Peyer's patch (tissue), 4 donors: ENCODE measurements at places on chromosomes 1 and 21. TPM values are rescaled to one million over a fixed set of nuclear protein-coding genes. Genes with fewer than 3 reads are reported as not detected.

Gene ZBTB7B
- 299 TPM for total RNA-seq

Gene KCNK1
- 17.2 TPM for total RNA-seq

Gene KCND3
- total RNA-seq = 0.85 TPM

GRCh38 chr1:173082913-173083312 lies 32.2 kb upstream of the TNFSF18 start:
- H3K4me3 ChIP-seq = no peak overlapping the region
- no peak overlapping the region for H3K27ac ChIP-seq
- H3K4me1 ChIP-seq = no peaks in the 10 kb centered on the region
- DNase-seq = no peak
- no peaks in the 10 kb centered on the region for H3K27me3 ChIP-seq

DNA sequence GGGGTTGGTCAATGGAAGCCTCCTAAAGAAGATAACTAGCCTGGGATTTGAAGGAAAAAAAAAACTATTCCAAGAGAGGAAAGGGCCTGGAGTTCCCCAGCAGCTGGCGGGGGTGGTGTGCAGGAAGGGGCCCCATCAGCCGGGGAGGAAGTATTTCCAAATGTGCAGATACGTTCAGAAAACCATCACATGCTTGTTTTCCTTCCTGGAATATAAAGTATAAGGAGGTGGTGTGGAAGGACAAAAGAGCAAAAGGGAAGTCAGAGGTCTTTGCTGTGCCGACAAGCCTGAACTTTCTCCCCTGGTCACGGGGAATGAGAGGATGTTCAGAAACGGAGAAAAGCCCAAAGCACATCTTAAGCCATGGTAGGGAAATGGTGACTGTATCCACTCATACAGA lies 72.0 kb upstream of the BACE2 start:
- no peak for DNase-seq
- no peaks in the 10 kb centered on the region for H3K36me3 ChIP-seq
- H3K4me1 ChIP-seq = no peaks in the 10 kb centered on the region
- H3K27ac ChIP-seq = no peak overlapping the region
- H3K27me3 ChIP-seq = no peaks in the 10 kb centered on the region

GRCh38 chr1:245858722-245859492 lies 648.2 kb downstream of the SMYD3 start:
- no peak overlapping the region for H3K27ac ChIP-seq
- no peaks in the 10 kb centered on the region for H3K27me3 ChIP-seq
- H3K36me3 ChIP-seq = no peaks in the 10 kb centered on the region

Gene PGLYRP3
- not detected for total RNA-seq

Gene UMODL1
- total RNA-seq = 0.83 TPM

Gene BTG2
- 45.2 TPM for total RNA-seq

Gene PRDM15
- total RNA-seq = 15.5 TPM

Gene TADA1
- 9.9 TPM for total RNA-seq

- no peak overlapping the region for H3K27ac ChIP-seq
- DNase-seq = no peak
- H3K36me3 ChIP-seq = no peaks in the 10 kb centered on the region
- H3K4me3 ChIP-seq = no peak overlapping the region
- H3K4me1 ChIP-seq = no peaks in the 10 kb centered on the region
Measured at GRCh38 chr1:162009501-162010174, 14.0 kb downstream of the OLFML2B start.

DNA sequence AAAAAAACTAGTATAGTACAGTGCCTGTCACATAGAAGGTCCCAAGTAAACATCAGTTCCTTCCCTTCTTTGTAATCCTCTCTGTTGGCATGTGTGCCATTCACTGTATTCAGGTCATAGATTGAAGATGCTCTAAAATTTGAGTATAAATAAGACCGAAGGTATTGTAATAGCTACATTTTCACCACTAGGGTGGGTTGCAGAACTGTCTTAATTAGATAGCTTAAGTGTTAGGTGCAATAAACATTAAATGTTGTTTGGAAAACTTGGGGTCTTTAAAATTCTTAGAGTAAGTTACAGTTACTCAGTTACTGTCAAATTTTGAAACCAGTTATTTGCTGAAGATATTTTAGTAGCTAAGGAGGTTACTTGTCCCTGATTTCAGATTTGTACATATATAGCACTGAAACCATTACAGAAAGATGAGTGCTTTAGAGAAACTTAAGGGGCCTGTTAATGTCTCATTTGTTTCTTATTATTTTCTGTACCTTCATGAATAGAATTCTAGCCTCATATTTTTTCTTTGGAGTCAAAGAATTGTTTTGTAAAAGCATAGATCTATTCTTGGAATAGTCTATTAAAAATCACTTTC lies 24.3 kb downstream of the PER3 start:
- H3K36me3 ChIP-seq = peaks cover 81% of the 10 kb centered on the region
- no peak overlapping the region for H3K4me3 ChIP-seq
- no peak overlapping the region for H3K27ac ChIP-seq
- H3K27me3 ChIP-seq = no peaks in the 10 kb centered on the region
- DNase-seq = no peak

DNA sequence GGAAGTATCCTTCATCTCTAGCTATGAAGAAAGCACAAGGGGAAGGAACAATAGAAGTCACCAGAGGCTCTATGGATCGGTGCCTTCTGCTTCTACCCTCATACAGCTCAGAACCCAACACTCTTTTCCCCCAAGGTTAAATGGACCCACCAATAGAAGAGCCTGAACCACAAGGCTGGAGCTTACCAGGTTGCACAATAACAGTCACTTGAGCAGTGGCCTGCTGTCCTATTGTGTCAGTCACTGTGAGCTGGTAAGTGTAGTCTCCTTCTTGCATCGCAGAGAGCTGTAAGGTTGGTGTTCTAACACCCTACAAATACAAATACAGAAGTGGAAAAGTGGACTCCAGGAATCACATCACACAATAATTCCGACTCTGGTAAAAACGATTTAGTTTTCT lies 103.0 kb downstream of the KIAA0319L start:
- H3K27me3 ChIP-seq = no peaks in the 10 kb centered on the region
- no peak overlapping the region for H3K27ac ChIP-seq
- no peak overlapping the region for H3K4me3 ChIP-seq
- no peak for DNase-seq
- peaks cover 42% of the 10 kb centered on the region for H3K36me3 ChIP-seq

DNA sequence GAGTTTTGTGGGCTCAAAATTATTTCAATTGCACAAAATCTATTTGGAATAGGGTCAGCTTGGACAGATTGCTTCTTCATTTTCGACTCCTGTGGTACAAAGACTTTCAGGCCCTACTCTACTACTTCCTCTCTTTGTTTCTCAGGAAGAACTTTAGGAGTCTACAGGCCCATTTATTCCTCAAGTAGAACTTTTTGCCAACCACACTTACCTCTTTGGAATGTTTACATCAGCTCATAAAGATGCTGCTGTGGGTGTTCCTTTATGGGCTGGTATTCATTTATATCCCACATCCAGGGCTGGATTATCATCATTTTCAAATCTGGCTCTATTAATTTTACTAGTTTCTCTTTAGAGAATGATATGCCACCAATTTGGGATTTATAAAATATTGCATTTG lies 46.3 kb upstream of the TNFSF18 start:
- no peaks in the 10 kb centered on the region for H3K36me3 ChIP-seq
- H3K27me3 ChIP-seq = no peaks in the 10 kb centered on the region
- H3K4me3 ChIP-seq = no peak overlapping the region

- H3K27me3 ChIP-seq = no peaks in the 10 kb centered on the region
- DNase-seq = peak; percentile 91
- no peaks in the 10 kb centered on the region for H3K36me3 ChIP-seq
- no peak overlapping the region for H3K27ac ChIP-seq
Measured at GRCh38 chr21:43646550-43647260, 12.6 kb downstream of the HSF2BP start.

GRCh38 chr1:18481921-18482701 lies 1.4 kb downstream of the KLHDC7A start:
- no peak overlapping the region for H3K4me3 ChIP-seq
- H3K4me1 ChIP-seq = no peaks in the 10 kb centered on the region
- H3K36me3 ChIP-seq = no peaks in the 10 kb centered on the region
- H3K27ac ChIP-seq = no peak overlapping the region

GRCh38 chr1:20164694-20165202 lies 21.1 kb upstream of the UBXN10 start:
- H3K36me3 ChIP-seq = no peaks in the 10 kb centered on the region
- no peaks in the 10 kb centered on the region for H3K4me1 ChIP-seq
- H3K27me3 ChIP-seq = no peaks in the 10 kb centered on the region
- no peak overlapping the region for H3K4me3 ChIP-seq

- DNase-seq = no peak
- H3K4me3 ChIP-seq = no peak overlapping the region
- H3K36me3 ChIP-seq = no peaks in the 10 kb centered on the region
- peak overlapping the region; percentile 86 for H3K27ac ChIP-seq
- H3K4me1 ChIP-seq = peaks cover 51% of the 10 kb centered on the region
Measured at GRCh38 chr1:21335750-21336224, 45.5 kb upstream of the ECE1 start.

Gene CNR2
- total RNA-seq = not detected

Gene VWA5B1
- total RNA-seq = not detected

DNA sequence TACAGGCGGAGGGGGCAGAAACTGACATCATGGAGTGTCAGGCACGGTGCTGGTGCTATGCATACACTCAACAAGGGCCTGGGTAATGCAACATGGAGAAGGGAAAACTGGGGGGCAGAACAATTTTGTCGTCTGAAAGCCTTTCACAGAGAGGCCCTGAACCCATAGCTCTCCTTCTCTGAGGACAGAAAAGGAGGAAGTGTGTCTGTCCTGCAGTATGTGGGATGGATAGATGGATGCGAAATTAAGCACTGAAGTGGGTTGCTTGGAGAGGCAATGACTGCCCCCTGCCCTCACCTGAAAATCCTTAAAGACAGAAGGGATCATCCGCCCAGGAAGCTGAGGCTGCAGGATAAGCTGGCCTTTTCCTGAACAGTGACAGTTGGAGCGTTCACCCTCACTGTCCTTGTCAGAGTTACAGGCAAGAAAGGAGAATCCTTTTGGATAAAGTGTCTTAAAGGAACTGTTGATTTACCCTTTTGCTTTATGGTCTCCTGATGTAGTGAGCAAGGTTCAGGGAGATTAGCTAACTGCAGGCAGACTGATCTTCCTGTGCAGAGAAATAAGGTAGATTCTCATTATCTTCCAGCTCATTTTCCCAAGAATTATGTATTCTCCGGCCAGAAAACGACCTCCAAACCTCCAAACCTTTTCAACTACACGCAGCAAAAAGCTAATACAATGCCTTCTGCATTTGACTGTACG lies 1.6 kb upstream of the FAM20B start:
- peak overlapping the region; percentile 73 for H3K4me3 ChIP-seq
- no peaks in the 10 kb centered on the region for H3K4me1 ChIP-seq
- H3K27ac ChIP-seq = no peak overlapping the region
- H3K36me3 ChIP-seq = no peaks in the 10 kb centered on the region

Gene PGM1
- total RNA-seq = 87.0 TPM

GRCh38 chr1:163820226-163820625 lies 498.5 kb downstream of the NUF2 start:
- H3K36me3 ChIP-seq = no peaks in the 10 kb centered on the region
- H3K4me3 ChIP-seq = no peak overlapping the region
- no peak for DNase-seq
- no peaks in the 10 kb centered on the region for H3K27me3 ChIP-seq
- no peak overlapping the region for H3K27ac ChIP-seq

Gene GFI1
- 15.5 TPM for total RNA-seq

DNA sequence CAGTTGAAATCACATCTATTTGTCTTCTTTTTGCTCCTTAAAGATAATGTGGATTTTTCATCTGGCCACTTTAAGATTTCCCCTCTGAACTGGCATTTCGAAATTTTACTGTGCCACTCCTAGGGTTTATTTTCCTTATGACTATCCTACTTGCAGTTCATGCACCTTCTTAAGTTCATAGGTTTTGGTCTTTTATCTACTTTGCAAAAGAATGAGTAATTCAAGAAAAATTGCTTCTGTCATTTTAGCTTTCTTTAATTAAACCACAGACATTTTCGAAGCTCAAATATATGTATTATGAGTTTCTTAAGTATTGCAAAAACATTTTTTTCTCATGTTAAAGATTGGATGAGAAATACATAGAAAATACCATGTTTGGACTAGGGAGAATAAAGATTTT lies 1244.8 kb upstream of the TMPRSS15 start:
- no peaks in the 10 kb centered on the region for H3K36me3 ChIP-seq
- DNase-seq = no peak
- H3K4me1 ChIP-seq = no peaks in the 10 kb centered on the region

- H3K27me3 ChIP-seq = no peaks in the 10 kb centered on the region
- H3K4me1 ChIP-seq = no peaks in the 10 kb centered on the region
Measured at GRCh38 chr1:236484310-236484971, 39.3 kb upstream of the LGALS8 start.

Gene ADAM30
- not detected for total RNA-seq

Gene INSRR
- total RNA-seq = not detected

Gene PTPRU
- total RNA-seq = 3.1 TPM

- no peak for DNase-seq
- no peak overlapping the region for H3K27ac ChIP-seq
- no peak overlapping the region for H3K4me3 ChIP-seq
- H3K27me3 ChIP-seq = no peaks in the 10 kb centered on the region
- no peaks in the 10 kb centered on the region for H3K4me1 ChIP-seq
Measured at GRCh38 chr1:233446935-233447334, 119.4 kb downstream of the MAP3K21 start.

- no peak within 1 kb of the TSS for H3K27ac ChIP-seq
- DNase-seq = peak; percentile 45
- no peaks in the 10 kb centered on the region for H3K36me3 ChIP-seq
- H3K4me3 ChIP-seq = peak within 1 kb of the TSS; percentile 34
- H3K27me3 ChIP-seq = no peaks in the 10 kb centered on the region
Measured at GRCh38 chr1:51990478-51990965, at the start of gene RAB3B. Gene RAB3B (minus strand): TSS chr1:51990700. CDS start chr1:51977117, 13,583 bp downstream.

DNA sequence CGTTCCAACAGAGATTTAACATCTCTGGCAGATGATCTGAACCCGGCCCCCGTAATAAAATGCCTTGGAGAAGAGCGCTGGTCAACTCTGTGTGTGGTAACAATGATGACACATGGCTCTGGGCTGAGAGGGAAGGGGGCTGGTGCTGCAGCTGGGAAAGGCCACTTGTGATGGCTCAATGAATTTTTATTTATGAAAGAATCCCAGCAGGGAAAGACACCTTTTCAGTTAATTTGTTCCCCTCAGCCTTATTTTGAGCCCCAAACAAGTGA lies 59.4 kb downstream of the SYT6 start:
- H3K36me3 ChIP-seq = no peaks in the 10 kb centered on the region
- DNase-seq = no peak
- H3K4me1 ChIP-seq = no peaks in the 10 kb centered on the region
- H3K27me3 ChIP-seq = no peaks in the 10 kb centered on the region

DNA sequence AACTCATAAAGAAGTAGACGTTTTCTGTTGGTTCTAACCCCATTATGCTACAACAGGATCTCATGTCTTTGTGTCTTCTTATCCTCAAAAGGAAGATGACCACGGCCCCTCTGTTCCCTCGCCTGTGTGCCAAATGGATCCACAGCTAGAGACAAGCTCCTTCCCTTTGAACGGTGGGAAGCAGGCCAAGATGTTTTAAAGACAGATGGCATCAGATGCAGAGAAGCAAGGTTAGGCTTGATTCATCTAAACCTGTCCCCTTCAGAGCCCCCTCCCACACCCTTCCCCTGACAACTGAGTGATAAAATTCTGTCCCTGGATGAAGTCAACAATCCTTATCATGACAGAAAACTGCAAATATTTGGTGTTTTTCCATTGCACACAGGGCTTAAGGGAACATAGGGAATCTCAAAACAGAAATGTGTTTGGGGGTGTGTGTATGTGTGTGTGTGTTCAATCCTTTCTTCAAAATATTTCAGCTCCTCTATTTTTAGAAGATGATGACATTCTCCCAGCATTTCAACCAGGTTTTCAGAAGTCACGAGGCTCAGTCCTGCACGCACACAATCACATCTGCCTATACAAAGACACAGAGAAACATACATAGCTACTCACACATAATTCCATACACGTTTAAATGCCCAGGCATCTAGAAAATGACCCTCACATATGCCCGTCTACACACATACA lies 27.8 kb upstream of the FMOD start:
- no peak overlapping the region for H3K4me3 ChIP-seq
- no peaks in the 10 kb centered on the region for H3K4me1 ChIP-seq
- no peaks in the 10 kb centered on the region for H3K27me3 ChIP-seq
- no peak for DNase-seq
- no peaks in the 10 kb centered on the region for H3K36me3 ChIP-seq
